Ascending aorta (tissue), 2 donors: ENCODE measurements at places on chromosomes 7 and 10. TPM values are rescaled to one million over a fixed set of nuclear protein-coding genes. Genes with fewer than 3 reads are reported as not detected.
A peak's percentile ranks its signal among the peaks of the same experiment; 100 is the strongest.

Gene MMRN2
- total RNA-seq: 282 TPM

Gene COL13A1
- 8.0 TPM for total RNA-seq

Gene EBF3
- 20.2 TPM for total RNA-seq

Gene AGR2
- not detected for total RNA-seq

Gene PTER
- 2.6 TPM for total RNA-seq

Gene YKT6
- 40.1 TPM for total RNA-seq

Gene NACAD
- total RNA-seq: 7.1 TPM

GRCh38 chr10:91220954-91221675 is 652 bp downstream of the PCGF5 start:
- peaks cover 31% of the 10 kb centered on the region for H3K4me1 ChIP-seq
- H3K27ac ChIP-seq: peak overlapping the region; percentile 88
- H3K27me3 ChIP-seq: no peaks in the 10 kb centered on the region
- H3K4me3 ChIP-seq: peak overlapping the region; percentile 100
- H3K36me3 ChIP-seq: peaks cover 6% of the 10 kb centered on the region

- DNase-seq: peak; percentile 92
- no peaks in the 10 kb centered on the region for H3K27me3 ChIP-seq
- H3K36me3 ChIP-seq: no peaks in the 10 kb centered on the region
- peak overlapping the region; percentile 49 for H3K4me3 ChIP-seq
- no peak overlapping the region for H3K27ac ChIP-seq
- peaks cover 5% of the 10 kb centered on the region for H3K4me1 ChIP-seq
Measured at GRCh38 chr10:44310762-44311562, 73.9 kb downstream of the CXCL12 start.

DNA sequence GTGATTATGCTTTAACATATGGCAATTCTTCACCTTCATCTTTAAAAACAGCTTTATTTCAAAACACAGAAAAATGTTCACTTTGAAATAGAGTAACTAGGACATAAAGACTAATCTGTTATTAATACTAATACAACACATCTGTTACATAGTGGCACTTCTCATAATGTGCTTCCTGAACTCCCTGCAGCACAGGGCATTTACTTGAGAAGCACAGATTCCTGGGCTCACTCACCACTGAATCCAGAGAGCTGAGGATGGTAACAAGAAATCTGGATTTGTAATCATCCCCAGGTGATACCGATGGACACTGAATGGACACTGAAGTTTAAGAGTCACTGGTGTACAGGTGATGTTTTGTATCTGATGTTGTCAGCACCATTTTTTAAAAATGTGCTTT is 96.1 kb downstream of the COL28A1 start:
- no peak for DNase-seq
- H3K36me3 ChIP-seq: no peaks in the 10 kb centered on the region
- H3K27ac ChIP-seq: no peak overlapping the region
- H3K4me1 ChIP-seq: no peaks in the 10 kb centered on the region
- H3K4me3 ChIP-seq: no peak overlapping the region

DNA sequence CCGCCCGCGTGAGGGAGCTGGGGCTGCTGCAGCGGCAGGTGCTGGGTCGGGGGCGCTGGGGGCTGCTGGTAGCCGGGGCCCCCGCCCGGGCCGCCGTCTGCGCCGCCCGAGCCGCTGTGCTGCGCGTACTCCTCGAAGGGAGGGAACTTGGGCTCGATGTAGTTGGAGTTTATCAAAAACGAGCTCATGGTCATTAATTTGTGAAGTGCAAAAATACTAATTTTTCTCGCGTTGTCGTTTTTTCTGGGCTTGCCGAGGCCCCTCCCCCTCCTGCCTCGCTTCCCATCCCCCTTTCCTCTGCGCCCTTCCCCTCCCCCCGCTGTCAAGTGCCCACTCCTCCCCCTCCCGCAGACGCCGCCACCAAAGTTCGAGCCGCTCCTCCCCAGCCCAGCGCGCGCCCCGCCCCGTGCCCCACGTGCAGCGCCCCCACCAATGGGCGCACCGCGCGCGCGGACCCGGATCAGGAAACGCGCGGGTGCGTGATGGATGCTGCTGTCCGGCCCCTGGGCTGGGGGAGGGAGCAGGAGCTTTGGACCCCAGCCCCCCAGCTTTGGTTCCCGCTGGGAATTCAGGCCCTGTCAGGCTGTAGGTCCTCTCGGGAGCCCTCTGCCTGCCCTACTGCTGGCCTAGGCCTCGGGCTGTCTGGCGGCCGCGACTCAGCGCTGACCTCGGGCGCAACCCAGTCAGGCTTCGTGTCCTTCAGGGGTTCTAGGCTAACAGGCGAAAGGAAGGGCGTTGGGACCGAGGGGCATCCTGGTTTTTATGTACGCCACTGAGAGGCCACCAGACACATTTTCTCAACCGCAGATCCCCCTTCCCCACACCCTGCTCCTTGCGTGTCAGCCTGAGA is at the start of gene HOXA4:
TSS of gene HOXA4 (minus strand) at position 218 of the 850 bp plus-strand sequence. CDS start at position 194, 24 bp downstream.
- no peaks in the 10 kb centered on the region for H3K36me3 ChIP-seq
- no peaks in the 10 kb centered on the region for H3K4me1 ChIP-seq
- peak; percentile 62 for DNase-seq
- no peaks in the 10 kb centered on the region for H3K27me3 ChIP-seq
- H3K27ac ChIP-seq: peak within 1 kb of the TSS; percentile 86
- H3K4me3 ChIP-seq: peak within 1 kb of the TSS; percentile 87

DNA sequence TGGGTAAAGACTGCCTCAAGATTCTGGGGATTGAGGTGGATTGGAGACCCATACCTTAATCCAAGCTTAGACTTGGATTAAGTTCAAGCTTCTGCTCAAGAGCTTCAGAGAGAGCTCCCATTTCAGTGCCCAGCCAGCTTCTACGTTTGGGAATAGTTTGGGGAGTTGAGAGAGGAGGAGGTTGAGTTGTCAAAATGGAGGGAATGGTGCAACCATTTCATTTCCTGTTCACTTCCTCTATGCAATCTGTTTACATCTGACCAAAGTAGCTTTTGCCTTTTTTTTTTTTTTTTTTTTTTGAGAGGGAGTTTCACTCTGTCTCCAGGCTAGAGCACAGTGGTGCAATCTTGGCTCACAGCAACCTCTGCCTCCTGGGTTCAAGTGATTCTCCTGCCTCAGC is 65.8 kb downstream of the ENTPD1 start:
- no peak for DNase-seq
- no peak overlapping the region for H3K27ac ChIP-seq
- no peak overlapping the region for H3K4me3 ChIP-seq
- H3K27me3 ChIP-seq: no peaks in the 10 kb centered on the region
- no peaks in the 10 kb centered on the region for H3K4me1 ChIP-seq

GRCh38 chr7:124758327-124758726 is 7.3 kb downstream of the GPR37 start:
- peaks cover 6% of the 10 kb centered on the region for H3K4me1 ChIP-seq
- no peak overlapping the region for H3K27ac ChIP-seq
- H3K36me3 ChIP-seq: no peaks in the 10 kb centered on the region

DNA sequence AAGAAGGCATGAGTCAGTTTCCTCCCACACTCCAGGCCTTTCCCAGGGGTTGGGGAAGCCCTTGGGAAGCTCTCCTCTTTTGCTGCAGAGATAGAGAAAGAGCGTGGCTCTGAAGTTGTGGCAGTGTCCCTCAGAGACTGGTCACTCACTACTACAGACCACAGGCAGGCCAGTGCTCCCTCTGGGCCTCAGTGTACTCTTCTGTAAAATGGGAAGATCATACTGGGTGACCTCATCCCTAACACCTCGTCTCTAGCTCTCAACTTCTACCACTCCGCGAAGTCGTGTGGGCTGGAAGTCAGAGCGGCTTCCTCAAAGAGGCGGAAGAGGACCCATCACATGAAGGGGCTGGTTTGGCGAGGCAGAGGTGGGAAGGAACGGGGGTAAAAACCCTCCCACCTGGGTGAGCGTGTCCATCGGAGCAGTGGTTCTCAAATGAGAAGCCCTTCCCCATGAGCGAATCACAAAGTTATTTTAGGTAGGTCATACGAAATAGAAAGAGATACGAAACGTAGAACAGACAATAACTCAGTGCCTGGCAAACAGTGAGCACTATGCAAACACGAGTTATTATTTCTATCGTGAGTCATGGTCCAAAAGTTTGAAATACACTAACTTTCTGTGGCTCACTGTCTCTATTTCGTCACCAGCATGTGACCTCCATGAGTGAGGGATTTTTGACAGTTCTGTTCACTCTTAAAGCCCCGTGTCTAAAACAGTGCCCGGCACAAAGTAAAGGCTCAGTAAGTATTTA is 32.7 kb downstream of the PRKAG2 start:
- H3K36me3 ChIP-seq: no peaks in the 10 kb centered on the region
- no peaks in the 10 kb centered on the region for H3K27me3 ChIP-seq
- H3K4me1 ChIP-seq: peaks cover 2% of the 10 kb centered on the region
- H3K27ac ChIP-seq: peak overlapping the region; percentile 13
- no peak for DNase-seq

DNA sequence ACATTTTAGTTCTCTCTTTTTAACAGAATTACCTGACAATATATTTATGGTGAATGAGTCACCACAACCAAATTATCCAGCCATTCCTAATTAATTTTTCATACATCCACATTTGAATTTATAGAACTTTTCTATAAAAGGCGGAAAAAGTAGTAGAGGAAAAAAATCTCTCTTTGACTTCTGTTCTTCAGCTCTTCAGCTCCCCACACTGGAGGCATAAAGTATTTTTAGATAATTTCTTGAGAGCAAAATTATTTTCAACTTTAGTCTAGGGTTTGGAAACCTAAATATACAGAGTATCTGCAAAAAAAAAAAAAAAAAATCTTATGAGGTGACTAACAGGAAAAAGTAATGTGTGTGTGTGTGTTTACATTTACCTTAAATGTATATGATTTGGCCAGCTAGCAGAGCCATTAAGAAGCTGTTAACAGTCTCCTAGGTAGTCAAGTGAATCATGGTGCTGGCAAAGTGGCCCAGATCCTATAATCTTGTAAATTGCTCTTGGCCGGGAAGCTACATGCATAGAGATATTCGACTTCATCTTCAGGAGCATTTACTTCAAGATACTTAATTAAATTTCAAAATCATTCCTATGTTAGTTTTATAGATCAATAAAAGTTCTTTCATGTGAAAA is 383.1 kb upstream of the STEAP1 start:
- H3K27me3 ChIP-seq: no peaks in the 10 kb centered on the region
- H3K27ac ChIP-seq: no peak overlapping the region
- H3K4me3 ChIP-seq: no peak overlapping the region
- H3K36me3 ChIP-seq: no peaks in the 10 kb centered on the region
- H3K4me1 ChIP-seq: no peaks in the 10 kb centered on the region
